ENCODE measurements at places on chromosomes 1 and 21. TPM values are rescaled to one million over a fixed set of nuclear protein-coding genes. Genes with fewer than 3 reads are reported as not detected.

Gene FCRL4
- not detected for total RNA-seq

Gene TINAGL1
- not detected for total RNA-seq

Gene EVA1C
- 16.2 TPM for total RNA-seq

Gene A3GALT2
- not detected for total RNA-seq

DNA sequence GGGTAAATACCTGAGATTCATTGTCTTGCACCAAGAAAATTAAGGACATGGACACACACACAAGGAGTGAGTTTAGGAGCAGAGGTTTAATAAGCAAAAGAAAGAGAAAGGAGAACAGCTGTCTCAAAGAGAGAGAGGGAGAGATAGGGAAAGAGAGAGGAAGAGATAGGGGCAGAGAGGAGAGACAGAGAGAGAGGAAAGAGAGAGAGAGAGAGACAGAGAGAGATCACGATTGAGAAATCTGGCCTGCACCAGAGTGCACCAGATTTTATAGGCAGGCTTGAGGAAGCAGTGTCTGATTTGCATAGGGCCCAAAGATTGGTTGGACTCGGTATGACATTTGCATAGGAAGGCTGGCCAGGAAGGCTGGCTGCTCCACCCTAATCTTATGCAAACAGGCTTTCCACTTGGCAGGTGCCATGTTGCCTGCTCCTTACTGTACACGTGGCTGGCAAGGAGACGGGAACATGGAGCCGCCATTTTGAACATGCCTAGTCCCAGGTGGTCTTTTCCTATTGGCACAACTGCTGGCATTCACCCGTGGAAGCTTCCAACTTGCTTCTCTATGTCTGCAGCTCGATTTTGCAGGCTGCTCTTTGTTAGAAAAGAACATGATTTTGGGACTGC is 419.9 kb downstream of the ZP4 start:
- DNase-seq: no peak

DNA sequence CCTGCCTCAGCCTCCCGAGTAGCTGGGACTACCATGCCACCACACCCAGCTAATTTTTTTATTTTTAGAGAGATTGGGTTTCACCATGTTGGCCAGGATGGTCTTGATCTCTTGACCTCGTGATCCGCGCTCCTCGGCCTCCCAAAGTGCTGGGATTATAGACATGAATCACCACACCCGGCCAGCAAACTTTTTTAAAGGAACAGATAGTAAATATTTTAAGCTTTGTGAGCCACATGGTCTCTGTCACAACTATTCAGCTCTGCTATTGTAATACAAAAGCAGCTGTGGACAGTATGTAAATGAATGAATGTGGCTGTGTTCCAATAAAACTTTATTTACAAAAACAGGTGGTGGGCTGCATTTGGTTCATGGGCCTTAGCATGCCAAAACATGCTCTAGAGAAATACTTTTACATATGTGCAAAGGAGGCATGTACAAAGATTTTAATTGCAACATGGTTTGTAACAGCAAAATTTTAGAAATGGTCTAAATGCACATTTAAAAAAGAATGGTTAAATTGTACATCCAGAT is 47.0 kb downstream of the CDCP2 start:
- no peak for DNase-seq

GRCh38 chr21:42012344-42012743 is 2.2 kb upstream of the ZBTB21 start:
- DNase-seq: no peak

- no peak for DNase-seq
Measured at GRCh38 chr1:198906739-198907422, 268.0 kb downstream of the PTPRC start.
